Natural killer cell (primary cell): ENCODE measurements at places on chromosomes 16 and 17. TPM values are rescaled to one million over a fixed set of nuclear protein-coding genes. Genes with fewer than 3 reads are reported as not detected.

DNA sequence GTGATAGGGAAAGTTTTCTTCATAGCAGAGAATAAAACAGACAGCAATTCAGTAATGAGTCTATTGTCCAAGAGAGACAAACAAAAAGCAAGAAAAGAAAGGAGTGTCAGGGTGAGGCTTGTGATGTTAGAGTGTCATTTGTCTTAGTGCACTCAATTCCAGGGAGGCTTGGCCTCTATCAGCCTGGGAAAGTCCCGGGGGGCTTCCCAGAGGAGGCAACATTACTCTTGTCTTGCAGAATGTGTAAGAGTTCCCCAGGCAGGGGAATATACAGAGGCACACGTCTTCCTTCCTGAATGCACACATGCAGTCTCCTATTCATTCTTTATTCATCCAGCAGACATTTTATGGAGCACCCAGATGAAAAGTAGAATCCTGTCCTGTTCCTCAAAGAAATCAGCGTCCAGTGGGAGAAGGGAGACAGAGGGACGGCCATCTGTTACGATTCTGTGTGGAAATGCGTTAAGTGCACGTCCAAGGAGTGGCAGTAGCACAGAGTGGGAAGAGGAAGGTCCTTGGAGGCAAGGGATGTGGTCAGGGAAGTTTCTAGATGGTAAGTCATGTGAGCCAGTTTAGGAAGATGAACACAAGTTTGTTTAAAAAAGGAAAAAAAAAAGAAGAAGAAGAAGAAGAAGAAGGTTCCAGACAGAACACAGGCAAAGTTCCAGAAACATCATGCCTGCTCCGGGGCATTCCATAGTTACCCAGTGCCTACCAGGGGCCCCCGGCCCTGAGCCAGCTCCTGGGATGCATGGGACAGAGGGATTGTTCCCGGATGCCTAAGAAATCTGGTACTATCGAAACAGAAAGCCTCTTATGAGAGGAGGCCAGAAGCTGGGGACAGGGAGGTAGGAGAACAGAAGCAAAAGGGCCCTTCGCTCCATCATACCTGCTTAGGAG, 21.1 kb downstream of the CACNG4 start:
- DNase-seq, result no peak

DNA sequence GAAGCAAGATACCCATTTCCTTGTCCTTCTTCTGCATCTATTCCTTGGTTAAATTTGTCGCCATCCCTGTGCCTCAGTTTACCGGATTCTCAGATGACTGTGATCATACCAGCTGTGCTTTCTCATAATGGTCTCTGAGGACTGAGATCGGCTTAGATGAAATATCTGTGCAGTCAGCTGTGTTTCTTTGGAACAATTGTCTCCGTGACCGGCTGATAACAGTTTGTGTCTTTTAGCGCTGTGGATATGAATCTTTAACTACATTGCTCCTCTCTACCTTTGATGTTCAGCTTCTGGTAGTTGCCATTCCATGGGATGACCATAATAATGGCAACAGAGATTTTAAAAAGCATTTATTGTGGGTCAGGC, 473 bp downstream of the FTO start:
- no peak for DNase-seq

- DNase-seq, result no peak
Observed at GRCh38 chr17:76381633-76382350, 2.6 kb upstream of the SPHK1 start.

DNA sequence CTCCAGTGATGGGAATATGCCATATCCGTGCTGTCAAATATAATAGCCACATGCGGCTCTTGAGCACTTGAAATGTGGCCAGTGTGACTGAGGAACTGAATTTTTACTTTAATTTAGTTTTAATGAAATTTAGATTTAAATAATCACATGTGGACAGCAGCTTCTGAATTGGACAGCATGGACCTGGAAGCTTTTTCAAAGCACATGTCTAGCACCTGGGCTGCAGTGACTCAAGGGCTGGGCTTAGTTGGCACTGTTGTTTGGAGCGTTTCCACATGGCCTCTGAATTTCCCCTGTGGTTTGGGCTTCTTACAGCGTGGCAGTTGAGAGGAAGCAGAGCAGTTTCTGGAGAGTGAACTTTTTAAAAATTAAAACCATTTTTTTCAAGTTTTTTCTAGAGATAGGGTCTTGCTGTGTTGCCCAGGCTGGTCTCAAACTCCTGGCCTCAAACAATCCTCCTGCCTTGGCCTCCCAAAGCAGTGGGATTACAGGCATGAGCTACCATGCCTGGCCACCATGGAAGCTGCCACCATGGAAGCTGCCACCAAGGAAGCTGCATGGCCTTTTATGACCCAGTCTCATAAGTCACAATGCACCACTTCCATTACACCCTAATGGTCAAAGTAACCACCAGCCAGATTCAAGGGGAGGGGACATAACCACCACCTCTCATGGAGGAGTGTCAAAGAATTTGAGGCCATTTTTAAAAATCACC, 6.7 kb upstream of the TOB1 start:
- DNase-seq, result peak; percentile 80

- DNase-seq, result no peak
Observed at GRCh38 chr16:53809088-53809932, 105.4 kb downstream of the FTO start.

- no peak for DNase-seq
Observed at GRCh38 chr17:32861981-32862380, 14.9 kb downstream of the MYO1D start.

CORO6 gene
- 3.9 TPM for total RNA-seq

C17orf67 gene
- total RNA-seq, result 4.8 TPM

GSG1L gene
- total RNA-seq, result not detected

PARD6A gene
- total RNA-seq, result 4.4 TPM
